ELR (cell line): ENCODE measurements at places on chromosomes 11 and 22.

DNA sequence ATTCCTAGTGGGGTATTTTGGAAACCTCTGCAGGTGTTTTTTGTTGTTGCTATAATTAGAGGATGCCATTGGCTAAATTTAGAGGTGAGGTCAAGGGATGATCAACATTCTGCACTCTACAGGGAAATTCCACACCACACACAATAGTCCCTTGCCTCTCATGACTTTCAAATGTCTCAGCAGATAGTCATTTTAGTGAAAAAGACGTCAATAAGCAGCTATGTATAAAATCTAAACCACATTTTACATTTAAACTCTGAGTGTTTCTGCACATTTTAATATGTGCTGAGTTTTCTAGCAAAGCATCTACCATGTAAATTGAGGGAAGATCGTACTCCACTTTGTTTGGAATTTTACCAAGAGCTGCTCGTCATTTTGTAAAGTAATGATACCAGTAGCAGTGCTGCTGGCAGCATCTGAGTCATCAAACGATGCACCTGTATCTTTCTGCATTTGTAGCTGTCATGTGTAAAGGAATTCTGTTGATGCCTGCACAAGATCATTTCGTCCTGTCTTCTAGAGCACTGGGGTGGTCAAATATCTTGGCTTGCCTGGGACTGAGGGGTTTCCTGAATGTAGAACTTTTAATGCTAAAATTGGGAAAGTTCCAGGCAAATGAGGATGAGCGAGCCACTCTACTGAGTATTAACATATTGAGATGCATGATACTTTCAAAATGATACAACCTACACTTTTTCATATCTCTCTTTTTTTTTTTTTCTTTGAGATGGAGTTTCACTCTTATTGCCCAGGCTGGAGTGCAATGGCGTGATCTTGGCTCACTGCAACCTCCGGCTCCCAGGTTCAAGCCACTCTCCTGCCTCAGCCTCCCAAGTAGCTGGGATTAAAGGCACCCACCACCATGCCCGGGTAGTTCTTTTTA is 414.5 kb upstream of the SYN3 start:
- no peak for DNase-seq

DNA sequence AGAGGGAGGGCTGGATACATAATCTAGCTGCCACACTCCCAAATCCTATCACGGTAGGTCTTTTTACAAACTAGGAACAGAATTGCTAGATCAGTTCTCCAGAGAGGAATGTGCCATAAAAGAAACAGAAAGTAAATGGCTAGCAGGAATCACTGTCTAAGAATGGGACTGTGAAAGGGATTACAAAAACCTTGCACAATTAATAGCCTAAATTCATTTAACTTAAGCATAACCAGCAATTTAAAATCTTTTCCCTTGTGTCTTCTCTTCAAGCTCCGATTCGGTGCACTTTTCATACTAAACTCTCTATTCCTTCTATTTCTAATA is 35.2 kb downstream of the APOL5 start:
- DNase-seq, result no peak

DNA sequence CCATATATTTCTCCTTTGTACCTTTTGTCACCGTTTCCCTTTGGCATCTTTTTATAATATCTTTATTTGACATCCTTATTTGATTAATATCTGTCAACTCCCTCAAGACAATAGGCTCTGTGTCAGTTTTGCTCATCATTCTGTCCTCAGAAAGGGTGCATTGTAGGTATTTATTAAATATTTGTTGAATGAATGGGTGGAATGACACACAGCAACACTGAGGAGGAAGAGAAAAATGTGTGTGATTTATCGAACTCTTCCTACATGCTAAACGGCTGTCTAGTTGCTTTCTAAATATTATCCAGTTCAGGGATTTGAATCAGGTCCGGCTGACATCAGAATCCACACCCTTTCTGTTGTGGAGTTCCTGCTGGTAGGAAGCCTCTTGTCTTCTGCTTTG is 98.2 kb downstream of the NAV2 start:
- DNase-seq, result no peak

DNA sequence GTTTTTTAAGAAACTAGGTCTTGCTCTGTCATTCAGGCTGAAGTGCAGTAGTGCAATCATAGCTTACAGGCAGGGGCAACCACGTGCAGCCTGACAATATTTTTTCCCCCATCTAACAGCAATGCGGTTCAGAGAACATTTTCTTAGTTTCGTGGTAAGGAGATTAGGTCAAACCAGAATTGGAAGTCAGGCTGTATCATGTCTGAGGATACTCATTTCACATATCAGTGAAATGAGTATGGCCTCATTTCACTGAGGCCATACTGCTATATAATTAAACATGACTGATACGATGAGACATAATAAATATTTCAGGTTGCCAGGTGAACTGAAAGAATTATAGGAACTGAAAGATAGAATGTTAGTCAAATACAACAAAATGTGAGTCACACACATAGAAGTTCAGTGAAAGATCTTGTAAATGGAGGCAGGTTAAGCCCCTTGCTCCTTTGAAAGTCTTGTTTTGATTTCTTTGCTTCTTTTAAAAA is 32.5 kb upstream of the IZUMO1R start:
- no peak for DNase-seq

DNA sequence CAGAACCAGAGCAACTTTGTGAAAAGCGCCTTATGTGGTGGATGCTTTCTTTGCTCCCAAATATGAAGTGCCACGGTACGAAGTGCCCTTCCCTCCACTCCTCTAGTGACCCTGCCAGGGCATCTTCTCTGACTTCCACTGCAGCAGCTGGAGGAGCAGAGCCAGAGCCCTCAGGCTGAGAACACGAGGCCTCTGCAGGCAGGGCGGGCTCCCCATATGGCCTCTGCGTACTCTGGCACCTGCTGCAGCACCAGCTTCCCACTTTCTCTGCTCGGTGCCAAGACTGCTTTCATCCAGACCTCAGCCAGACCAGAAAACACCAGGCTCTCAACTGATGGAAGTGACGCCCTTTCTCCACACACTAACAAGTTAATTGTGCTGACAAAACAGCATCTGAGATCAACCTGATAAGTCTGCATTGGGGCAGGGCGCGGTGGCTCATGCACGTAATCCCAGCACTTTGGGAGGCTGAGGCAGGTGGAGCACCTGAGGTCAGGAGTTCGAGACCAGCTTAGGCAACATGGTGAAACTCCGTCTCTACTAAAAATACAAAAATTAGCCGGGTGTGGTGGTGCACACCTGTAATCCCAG is 12.8 kb downstream of the UFD1 start:
- no peak for DNase-seq

GRCh38 chr11:30295178-30295885 is 27.6 kb upstream of the ARL14EP start:
- DNase-seq, result no peak

DNA sequence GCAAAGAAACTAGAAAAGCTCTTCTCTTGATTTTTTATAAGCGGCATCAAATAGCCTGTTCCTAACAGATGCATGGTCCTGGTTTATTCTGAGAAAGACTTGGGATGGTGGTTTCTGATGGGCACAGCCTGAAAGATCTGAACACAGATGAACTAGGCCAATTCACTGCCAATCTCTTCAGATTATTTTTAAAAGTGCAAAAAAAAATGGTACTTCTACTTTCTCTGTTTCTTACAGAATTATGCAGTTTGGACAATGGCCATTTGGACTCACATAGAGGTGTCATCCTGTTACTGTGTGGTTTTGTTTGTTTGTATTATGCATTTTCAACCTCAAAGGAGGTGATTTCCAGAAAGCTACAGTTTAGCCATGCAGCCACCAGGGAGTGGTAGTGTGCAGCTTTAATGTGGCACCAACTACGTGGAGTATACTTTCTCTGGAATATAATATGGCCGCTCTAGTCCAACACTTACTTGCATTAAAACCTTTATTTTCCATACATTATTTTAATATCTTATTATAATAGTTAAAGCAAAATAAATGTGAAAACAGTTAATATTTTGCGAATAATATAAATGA is 469.8 kb upstream of the KIRREL3 start:
- DNase-seq, result peak; percentile 36

DNA sequence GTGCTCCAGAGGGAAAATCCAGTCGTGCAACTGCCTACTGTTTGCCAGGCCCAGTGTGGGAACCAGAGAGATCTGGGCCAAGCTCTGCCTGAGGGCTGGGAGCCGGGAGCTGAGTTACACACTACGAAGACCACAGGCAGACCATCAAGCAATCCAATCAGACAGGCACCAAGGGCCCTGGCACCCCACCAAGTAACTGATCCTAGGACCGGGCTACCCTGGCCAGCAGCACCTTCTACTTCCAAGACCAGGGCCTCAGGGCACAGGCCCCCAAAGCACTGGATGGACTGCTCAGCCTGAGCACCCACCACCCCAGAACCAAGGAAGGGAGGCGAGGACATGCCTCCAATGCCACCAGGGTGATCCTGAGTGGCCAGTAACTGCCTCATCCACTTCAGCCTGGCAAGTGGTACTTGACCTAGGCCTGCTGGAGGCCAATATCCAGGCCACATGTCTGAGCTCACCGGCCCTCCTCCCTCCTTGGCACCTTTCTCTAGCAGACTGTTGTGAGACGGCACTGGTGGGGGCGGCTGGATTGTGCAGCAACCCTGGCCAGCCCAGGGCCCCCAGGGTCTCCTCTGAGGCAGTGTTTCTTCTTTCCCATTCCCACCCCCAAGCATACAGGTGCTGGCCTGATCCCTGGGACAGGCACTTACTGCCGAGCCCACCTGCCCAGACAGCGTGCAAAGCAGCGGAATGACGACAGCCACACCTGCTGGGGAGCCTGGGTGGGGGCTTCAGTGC is 20.7 kb upstream of the ARFGAP3 start:
- no peak for DNase-seq

- no peak for DNase-seq
Observed at GRCh38 chr11:129596351-129596750, 219.3 kb upstream of the TMEM45B start.

DNA sequence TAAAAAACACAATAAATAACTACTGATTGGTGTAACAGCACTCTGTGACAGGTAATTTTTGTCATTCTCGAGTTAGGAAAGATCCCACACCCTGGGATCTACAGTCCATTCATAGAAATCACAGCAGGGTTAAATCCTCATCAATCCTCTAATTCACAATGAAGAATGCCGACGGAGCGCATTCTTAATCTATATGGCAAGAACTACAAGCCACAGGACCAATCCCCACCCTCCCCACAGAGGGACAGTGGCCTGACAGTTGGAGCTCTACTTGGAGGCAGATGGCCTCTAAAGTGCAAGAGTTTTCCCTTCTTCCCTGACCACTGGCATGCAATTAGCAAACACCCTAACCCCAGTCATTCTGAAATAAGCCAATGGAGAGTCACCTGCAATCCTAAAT is 34.2 kb downstream of the TCF20 start:
- no peak for DNase-seq

DNA sequence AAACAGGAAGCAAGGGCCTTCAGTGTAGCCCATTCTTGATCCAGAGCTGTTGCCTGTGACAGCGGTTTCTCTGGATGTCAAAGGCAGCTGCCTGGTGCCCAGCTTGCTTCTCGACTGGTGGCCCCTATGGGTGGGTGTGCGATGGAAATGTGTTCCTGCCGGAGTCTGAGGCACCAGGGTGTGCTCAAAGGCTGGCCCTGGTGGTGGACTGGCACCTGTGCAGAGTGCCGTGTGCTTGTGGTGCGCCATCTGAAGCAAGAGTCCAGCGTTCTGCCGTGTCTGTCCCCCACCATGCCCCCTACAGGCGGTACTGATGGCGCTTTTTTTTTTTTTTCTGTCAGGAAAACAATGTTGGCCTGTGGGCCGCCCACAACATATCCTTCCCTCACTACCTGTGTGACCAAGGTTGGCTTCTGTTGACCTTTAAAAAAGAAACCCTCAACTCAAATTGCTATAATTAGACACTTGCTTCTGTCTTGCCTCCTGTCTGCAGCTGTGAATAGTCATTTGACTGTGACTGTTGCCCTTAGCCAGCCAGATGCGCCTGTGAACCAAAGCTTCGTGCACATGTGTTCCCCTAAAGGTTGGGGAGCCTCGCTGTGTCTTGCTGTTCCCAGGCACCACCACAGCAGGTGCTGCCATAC is 4.7 kb upstream of the RANBP1 start:
- DNase-seq, result peak; percentile 71

DNA sequence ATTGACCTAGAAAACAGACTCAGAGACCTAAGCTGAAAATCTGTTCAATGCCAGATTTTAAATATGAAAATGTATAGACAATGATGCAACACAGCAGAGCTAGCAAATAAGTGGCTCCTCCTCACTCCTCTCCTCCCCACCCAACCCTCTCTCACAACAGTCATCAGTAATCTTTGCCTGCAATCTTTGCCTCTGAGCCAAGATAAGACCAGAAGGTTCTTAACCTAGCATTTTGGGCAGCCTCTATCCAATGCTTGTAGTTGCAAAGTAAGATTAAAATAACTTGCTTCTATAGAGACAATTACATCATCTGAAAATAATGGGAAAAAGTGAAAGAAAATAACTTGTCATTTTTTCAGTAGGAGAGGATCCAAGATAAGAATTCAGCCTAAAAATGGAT is 117.3 kb downstream of the PARVA start:
- DNase-seq, result peak; percentile 21

DNA sequence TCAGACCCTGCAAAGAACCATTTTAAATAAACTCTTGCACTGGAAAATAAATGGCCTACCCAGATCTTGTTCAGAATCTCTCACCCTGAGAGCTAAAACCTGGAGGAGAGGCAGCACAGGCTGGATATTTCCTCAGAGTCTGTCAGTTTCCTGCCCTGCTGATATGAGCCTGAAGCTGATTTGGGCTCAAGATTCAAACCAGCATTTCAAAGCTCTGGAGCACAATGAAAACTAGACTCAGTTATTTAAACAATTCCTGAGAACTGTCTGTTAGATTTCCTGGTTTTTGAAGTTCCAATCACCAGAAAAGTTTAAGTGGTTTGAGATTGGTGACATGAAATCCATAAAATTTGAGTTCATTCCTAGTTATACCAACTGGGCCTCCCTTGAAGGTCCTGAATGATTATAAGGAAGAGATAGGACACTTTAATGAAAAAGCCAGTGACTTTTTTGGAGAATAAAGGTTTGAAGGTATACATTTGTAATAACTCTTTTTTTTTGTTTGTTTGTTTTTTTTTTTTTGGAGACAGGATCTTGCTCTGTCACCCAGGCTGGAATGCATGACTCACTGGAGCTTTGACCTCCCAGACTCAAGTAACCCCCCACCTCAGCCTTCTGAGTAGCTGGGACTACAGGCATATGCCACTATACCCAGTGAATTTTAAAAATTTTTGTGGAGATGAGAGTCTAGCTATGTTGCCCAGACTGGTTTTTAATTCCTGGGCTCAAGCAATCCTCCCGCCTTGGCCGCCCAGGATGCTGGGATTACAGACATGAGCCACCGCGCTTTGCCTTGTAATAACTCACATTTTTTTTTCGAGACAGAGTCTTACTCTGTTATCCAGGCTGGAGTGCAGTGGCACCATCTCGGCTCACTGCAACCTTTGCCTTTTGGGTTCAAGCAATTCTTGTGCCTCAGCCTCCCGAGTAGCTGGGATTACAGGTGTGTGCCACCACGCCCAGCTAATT is 8.0 kb upstream of the ESAM start:
- peak; percentile 89 for DNase-seq

- DNase-seq, result peak; percentile 26
Observed at GRCh38 chr22:17213976-17214375, 5.3 kb downstream of the ADA2 start.

GRCh38 chr11:123478352-123478987 is 48.4 kb downstream of the GRAMD1B start:
- DNase-seq, result peak; percentile 87

GRCh38 chr11:15943418-15944197 is 412.7 kb downstream of the SOX6 start:
- no peak for DNase-seq

GRCh38 chr11:69691463-69691862 is 12.4 kb downstream of the FGF19 start:
- DNase-seq, result peak; percentile 36

GRCh38 chr11:76114238-76114637 is 92.1 kb downstream of the WNT11 start:
- DNase-seq, result no peak
